H1 (cell line): ENCODE measurements at places on chromosomes 3 and 15. TPM values are rescaled to one million over a fixed set of nuclear protein-coding genes. Genes with fewer than 3 reads are reported as not detected.

- no peak for DNase-seq
Observed at GRCh38 chr3:43190670-43191069, 84.8 kb upstream of the POMGNT2 start.

DNA sequence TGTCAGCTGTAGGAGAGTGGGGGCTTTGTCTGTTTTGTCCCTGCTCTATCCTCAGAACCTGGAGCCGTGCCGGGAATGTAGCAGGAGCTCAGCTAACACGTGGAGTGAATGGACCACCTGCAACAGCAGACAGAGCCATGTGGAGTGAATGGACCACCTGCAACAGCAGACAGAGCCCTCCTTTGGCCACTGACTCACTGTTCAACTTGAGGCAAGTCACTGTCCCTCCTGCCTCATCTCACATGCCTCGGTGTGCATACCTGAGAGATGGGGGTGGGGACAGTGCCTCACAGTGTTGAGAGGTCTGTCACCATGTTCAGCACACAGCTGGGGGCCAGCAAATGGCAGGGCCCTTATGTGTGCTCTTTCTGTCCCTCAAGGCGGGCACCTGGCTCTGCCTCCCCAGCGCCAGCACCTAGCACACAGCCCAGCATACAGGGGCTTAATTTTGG lies 27.9 kb downstream of the FEM1B start:
- DNase-seq, result peak; percentile 46

DNA sequence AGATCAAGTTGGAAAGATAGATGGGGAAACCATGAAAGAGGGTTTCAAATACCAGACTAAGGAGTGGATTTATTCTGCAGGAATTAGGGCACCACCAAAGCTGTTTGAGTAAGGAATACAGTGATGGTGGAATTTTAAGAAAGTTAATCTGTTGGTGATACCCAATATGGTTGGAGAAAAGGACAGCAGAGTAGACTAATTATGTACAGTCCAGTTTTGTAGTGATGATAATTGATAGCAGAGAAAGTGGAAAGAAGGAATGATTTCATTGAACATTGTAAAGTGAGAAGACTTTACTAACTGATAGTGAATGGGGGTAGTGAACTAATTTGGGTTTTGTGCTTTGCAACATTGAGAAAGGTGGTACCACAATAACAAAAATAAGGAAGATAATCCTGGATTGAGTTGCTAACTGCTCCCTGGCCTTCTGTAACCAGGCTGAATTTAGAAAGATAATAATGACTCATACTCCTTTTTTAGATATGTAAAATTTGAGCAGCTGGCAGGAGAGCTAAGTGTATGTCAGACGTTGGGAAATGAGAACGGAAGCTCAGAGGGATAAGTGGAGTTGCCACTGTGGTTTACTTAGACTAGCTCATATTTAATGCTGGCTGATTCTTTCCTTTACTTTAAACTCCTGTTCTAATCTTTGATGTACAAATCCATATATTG lies 16.9 kb downstream of the TCAIM start:
- DNase-seq, result no peak

- DNase-seq, result no peak
Observed at GRCh38 chr3:195065142-195065863, 205.7 kb downstream of the XXYLT1 start.

DNA sequence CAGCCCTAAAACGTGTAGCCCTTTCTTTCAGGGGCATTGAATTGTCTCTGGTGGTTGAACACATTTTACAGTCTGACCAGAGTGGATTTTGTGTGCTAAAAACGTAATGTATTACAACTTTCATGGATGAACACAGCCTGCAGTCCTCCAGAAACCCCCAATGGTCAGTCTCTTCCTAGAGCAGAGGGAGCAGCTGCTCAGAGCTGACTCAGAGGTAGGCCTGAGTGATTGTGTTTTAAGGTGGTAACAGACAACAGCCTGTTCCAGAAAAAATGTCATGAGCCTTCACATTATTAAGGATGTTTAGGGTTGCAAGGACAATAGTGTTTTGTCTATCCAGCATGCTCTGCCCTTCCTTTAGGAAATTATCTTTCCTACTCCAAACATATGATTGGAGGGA lies 34.5 kb upstream of the CTNNB1 start:
- no peak for DNase-seq

GRCh38 chr15:65056868-65057548 lies 10.8 kb downstream of the RASL12 start:
- DNase-seq, result no peak

DNA sequence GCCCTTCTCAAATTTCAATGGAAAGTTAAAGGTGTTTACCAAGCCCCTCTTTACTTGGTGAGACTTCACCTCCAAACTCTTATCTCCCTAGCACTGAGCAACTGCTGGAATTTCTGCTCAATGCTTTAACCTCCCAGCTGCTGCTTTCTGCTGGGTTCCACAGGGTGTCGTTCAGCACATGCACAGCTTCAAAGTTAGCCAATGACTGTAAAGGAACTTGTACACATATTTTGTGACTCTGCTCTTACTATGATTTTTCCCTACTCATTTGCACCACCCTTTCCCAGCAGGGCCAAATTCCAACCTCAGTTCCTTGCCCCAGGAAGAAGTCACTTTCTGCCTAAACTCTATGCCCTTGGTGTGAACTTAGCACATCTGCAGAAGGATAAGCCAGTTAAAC lies 89.7 kb downstream of the ULK4 start:
- DNase-seq, result no peak

DNA sequence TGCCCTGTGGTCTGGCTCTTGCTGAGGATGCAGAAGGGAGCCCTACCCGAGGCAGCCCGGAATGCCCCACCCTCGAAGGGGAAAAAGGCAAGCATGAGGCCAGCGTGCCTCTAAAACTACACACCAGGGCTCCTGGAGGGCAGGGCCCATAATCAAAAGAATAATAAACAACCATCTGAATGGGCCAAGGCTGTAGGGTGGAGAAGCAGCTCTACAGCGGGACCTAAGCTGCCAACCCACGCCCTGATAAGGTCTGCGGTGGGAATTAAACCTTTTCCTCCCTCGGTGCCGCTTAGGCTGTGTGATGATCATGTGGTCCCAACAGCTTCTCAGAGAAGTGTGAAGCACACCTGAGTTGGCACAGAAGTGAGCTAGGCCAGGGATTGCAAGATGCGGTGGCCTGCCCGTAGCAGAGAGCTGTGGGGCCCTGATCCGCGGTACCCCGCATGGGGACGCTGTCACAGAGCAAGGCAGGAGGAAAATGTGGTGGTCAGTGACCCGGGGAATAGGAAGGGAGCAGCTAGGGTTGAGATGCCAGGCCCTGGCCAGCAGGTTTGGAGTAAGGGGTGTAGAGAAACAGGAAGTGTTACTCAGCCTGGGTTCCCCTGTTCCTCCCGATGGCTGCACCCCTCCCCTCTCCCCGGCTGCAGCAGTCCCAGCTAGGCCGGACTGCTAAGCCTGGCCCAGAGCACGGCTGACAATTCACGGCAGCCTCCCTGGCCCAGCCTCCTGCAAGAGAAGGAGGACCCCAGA lies 1.1 kb upstream of the C15orf62 start:
- DNase-seq, result no peak

GRCh38 chr15:58593870-58594269 lies 155.6 kb downstream of the ADAM10 start:
- DNase-seq, result no peak

- DNase-seq, result no peak
Observed at GRCh38 chr3:86800116-86800515, 190.8 kb downstream of the VGLL3 start.

- no peak for DNase-seq
Observed at GRCh38 chr3:183845608-183846288, 20.4 kb upstream of the MAP6D1 start.

DNA sequence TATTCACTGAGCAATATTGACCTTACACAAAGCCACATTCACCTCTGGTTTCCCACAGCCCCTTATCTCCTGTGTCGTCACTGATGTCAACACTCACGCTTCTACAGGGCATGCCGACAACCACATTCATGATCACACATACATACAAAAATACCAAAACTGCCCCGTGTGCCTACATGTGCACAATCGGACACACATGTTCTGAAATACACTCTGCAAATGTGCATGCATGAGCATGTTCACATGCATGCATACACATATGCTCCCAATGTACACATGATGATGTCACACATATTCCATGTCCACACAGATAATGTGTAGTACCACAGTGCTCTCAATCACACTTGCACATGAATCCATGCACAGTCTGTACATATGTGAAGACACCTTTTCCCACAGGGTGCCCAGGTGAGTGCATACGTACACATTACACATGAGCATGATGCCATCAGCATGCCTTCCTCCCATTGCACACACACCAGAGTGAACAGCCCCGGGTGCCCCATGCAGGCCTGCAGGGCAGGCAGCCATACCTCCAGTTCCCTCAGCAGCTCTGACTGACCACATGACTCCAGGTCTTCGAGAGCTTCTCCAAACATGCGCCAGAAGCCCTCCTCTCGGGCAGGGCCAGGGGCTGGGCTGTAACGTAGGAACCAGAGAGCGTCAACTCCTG lies 37.0 kb downstream of the GRIP2 start:
- DNase-seq, result no peak

DNA sequence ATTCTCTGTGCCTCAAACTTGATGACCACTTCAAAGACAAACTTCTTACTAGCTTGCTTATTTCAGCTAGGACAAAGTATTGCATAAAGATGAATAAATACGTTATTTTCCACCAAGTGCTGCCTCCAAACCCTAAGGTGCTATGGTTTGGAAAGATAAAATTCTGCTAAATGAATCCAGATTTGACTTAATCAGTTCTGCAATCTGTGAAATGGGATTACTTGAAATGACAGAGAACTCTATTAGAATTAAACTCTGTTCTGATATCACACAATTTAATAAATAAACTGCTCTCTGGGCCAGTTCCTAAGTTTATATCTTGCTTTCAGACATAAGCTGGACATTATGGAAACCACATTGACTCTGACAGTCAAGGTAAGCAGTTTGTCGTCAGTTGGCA lies 338.8 kb upstream of the SEMA6D start:
- DNase-seq, result no peak

GRCh38 chr3:11155341-11156025 lies 1.2 kb downstream of the HRH1 start:
- peak; percentile 76 for DNase-seq

The PRR20G gene
- not detected in 2 replicates for total RNA-seq

The CAMKV gene
- total RNA-seq, result 66.4 and 67.9 TPM in 2 replicates

The SLMAP gene
- total RNA-seq, result 67.6 and 70.4 TPM in 2 replicates

GRCh38 chr3:119967353-119968006 lies 126.8 kb downstream of the GSK3B start:
- no peak for DNase-seq

The TBC1D2B gene
- total RNA-seq, result 15.4 and 19.5 TPM in 2 replicates

- no peak for DNase-seq
Observed at GRCh38 chr3:64417816-64418215, 192.6 kb upstream of the PRICKLE2 start.

The SPCS1 gene
- 102 and 104 TPM in 2 replicates for total RNA-seq

The FBXW12 gene
- 0.35 TPM in 1 of 2 replicates, not detected in the other for total RNA-seq
